Activated effector memory CD4-positive, alpha-beta T cell treated with anti-CD3 and anti-CD28 coated beads, Interleukin-2, amount 50 U/mL, for 16 hours (primary cell): ENCODE measurements at places on chromosomes 4 and X.

DNA sequence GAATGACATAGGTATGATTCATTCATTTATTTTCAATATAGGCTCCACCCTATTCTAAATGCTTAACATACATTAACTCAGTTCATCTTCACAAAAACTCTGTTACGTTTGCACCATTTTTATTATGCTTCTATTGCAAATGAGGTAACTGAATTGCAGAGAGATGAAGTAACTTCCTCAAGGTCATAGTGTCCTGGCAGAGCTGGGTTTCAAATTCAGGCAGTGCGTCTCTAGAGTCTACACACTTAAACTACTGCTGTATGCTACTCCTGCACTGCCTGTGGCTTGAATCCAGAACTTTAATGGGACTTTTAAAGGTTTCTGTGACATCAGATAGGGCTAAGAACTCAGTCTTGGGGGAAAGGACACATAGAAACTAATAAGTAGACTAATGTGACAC lies 413.4 kb downstream of the UBE2NL start:
- DNase-seq = no peak

- DNase-seq = no peak
Measured at GRCh38 chr4:120078216-120078615, 11.6 kb upstream of the MAD2L1 start.

DNA sequence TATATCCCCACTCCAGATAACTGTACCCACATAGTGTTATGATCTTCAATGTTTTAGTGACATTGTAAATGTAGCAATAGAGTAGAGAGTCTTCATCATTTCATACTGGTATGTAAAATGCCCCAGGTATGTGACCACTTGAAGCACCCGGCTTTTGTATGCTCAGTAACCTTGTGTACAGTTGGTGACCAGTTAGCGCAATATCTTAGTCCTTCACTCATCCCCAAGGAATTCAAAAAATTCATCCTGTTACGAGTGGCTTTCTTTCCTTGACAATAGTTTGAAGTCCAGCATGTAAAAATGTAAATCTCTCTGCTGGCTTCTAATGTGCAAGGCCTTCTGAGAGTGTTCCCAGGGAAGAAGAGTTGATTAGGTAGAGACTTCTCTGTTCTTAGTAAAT lies 145.6 kb downstream of the ARX start:
- no peak for DNase-seq

- DNase-seq = no peak
Measured at GRCh38 chr4:19930742-19931141, 321.0 kb upstream of the SLIT2 start.

DNA sequence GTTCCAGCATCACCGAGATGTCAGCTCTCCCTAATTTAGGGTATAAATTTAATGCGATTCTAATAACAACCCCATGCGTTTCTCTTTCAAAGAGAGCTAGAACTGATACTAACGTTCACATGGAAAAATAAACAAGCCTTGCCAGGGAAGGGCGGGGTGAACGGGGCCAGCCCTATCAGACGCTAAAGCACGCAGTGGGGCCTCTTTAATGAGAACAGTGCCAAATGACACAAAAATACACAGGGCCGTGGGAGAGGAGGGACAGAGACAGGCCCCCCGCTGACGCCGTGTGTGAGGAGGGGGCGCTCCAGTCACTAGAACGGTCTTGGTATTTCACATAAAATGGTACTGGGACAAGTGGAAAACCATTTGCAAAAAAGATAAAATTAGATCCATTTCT lies 21.3 kb upstream of the ADRA2C start:
- DNase-seq = no peak

GRCh38 chrX:40175511-40176350 lies 78.0 kb upstream of the BCOR start:
- peak; percentile 88 for DNase-seq

DNA sequence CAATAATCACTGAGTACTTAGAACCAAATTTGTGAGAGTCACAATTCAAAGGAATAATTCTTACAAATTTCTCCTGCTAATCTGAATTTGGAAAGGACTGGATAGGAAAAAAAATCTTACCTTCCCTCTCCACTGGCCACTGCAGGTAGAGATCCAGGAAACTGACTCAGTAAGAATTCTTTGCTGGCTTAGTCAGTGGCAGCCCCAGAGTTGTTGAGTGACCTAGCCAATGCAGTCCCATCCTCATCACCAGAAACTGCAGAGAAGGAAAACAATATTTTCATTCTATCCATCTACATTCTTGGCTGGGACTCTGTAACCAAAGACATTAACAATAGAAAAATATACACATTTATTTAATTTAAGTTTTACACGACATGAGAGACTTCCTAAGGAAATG lies 572.0 kb downstream of the ADGRL3 start:
- DNase-seq = no peak

- DNase-seq = no peak
Measured at GRCh38 chr4:81609844-81610243, 138.1 kb upstream of the RASGEF1B start.

- no peak for DNase-seq
Measured at GRCh38 chrX:105865709-105866108, 43.4 kb downstream of the NRK start.

- no peak for DNase-seq
Measured at GRCh38 chr4:151725087-151725486, 35.7 kb downstream of the GATB start.

GRCh38 chr4:183118141-183118540 lies 19.1 kb downstream of the WWC2 start:
- DNase-seq = no peak

GRCh38 chr4:73855406-73855805 lies 2.3 kb downstream of the PF4V1 start:
- no peak for DNase-seq

DNA sequence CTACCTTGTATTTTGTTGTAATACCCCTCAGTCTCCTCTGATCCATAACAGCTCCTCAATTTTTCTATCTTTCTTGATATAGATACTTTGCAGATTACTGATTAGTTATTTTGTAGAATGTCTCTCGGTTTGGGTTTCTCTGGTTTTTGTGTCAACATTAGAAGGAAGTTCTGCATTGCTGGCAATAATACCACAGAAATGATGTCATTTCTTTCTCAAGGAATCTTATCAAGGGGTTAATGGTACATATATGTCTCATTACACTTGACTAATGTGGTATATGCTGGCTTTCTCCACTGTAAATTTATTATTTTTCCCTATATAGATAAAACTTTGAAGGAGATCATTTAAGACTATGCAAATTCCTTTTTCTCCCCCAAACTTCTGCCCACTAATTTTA lies 183.6 kb upstream of the DKK2 start:
- no peak for DNase-seq

- peak; percentile 66 for DNase-seq
Measured at GRCh38 chrX:150364347-150365050, 1.4 kb downstream of the MAMLD1 start.

- DNase-seq = no peak
Measured at GRCh38 chrX:45537936-45538335, 337.3 kb upstream of the DIPK2B start.

GRCh38 chrX:259692-260355 lies 21.4 kb upstream of the PLCXD1 start:
- DNase-seq = peak; percentile 63

DNA sequence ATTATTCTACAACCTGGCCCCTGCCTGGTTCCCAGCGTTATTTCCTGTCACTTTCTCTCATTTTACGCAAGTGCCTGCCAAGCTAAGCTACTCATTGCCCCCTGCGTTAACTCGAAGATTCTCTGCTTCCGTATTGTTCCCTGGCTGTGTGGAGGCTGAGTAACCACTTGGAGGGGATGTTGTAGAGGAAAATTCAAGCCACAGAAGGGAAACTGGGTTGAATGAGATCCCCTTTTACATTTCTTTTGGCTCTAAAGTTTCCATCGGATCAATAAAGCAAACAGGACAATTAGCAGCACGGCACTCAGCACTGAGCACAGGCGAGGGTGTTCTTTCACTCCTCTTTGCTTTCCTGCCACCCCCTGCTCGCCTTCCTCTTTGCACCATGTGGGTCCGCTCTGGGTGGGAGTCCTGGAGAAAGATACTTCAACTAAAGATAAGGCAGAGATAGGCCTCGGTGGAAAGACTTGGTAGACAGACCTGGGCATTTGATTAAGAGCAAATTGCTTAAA lies 4.2 kb upstream of the TMSB4X start:
- peak; percentile 78 for DNase-seq

- no peak for DNase-seq
Measured at GRCh38 chr4:16606691-16607090, 291.8 kb downstream of the LDB2 start.

GRCh38 chr4:144355811-144356757 lies 215.6 kb upstream of the GYPA start:
- no peak for DNase-seq

GRCh38 chrX:70332600-70332999 lies 42.7 kb downstream of the KIF4A start:
- DNase-seq = no peak

GRCh38 chr4:55087009-55087912 lies 38.1 kb downstream of the KDR start:
- no peak for DNase-seq

DNA sequence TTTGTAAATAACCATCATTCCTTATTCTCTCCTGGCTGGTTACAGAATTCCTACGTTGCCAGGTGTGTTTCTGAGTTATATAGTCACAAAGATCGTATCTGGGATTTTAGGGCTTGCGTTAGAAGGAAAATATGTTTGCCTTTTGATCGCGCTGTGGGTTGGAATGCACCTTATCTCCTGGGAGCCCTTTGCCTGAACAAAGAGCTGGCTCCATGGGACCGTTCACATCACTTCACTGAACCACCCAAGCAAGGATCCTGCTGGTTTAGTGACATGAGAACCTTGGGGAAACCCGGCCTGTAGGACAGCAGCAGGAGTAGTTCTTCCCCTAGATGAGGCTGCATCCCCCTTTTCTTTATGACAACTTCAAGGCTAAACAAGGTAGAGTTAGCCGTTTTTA lies 51.6 kb downstream of the RS1 start:
- no peak for DNase-seq

GRCh38 chr4:10083861-10084641 lies 32.5 kb downstream of the WDR1 start:
- DNase-seq = peak; percentile 53

GRCh38 chr4:24705016-24705753 lies 90.2 kb upstream of the SOD3 start:
- DNase-seq = no peak

GRCh38 chrX:153339662-153340061 lies 5.7 kb downstream of the ZNF275 start:
- no peak for DNase-seq

GRCh38 chr4:42101446-42101975 lies 50.9 kb downstream of the BEND4 start:
- no peak for DNase-seq

DNA sequence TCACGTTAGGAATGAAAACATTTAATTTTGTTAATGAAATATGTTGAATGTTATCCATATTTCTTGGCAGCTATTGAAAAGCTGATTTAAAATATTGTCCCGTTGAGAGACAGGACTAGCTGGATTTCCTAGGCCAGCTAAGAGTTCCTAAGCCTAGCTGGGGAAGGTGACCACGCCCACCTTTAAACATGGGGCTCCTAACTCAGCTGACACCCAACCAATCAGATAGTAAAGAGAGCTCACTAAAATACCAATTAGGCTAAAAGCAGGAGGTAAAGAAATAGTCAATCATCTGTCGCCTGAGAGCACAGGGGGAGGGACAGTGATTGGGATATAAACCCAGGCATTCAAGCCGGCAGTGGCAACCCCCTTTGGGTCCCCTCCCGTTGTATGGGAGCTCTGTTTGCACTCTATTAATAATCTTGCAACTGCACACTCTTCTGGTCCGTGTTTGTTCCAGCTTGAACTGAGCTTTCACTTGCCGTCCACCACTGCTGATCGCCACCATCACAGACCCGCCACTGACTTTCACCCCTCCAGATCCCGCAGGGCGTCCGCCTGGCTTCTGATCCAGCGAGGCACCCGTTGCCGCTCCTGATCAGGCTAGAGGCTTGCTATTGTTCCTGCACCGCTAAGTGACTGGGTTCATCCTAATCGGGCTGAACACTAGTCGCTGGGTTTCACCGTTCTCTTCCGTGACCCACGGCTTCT lies 308.9 kb downstream of the GLUD2 start:
- DNase-seq = no peak

DNA sequence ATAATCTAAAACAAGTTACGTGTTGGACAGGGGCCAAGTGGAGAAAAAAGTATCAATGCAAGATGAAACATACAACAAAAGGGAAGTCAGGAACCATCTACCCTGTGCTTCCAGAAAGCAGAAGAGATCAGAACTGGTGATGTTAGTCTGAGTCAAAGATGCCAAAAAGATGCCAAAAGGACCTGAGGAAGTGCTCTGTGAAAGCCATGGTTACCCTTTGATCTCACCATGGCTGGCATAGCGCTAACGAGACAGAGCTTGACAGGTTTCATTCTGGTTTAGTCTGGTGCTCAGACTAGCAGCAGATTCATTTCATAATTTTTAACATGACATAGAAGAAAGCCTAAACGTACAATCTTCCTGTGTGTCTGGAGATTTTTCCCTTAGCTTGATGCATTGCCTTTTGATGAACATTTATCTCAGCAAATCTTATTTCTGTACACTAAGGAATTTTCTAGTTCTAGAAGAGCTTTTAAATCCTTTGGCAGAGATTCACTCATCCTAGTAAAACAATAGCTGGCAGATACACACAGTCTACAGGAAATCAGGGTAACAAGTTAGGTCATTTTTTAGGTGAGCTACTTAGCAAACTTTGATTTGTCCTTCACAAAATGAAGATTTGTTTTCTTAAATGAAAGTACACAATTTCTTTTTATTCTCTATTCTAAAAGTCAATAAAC lies 87.7 kb downstream of the COL25A1 start:
- no peak for DNase-seq
